ENCODE measurements at places on chromosomes 1 and 21. TPM values are rescaled to one million over a fixed set of nuclear protein-coding genes. Genes with fewer than 3 reads are reported as not detected.

Gene AMY1B
- 1.9 TPM for total RNA-seq

- no peaks in the 10 kb centered on the region for H3K4me1 ChIP-seq
- no peak overlapping the region for H3K27ac ChIP-seq
- no peak overlapping the region for H3K4me3 ChIP-seq
- peaks cover 9% of the 10 kb centered on the region for H3K36me3 ChIP-seq
- DNase-seq = peak; percentile 47
- H3K27me3 ChIP-seq = no peaks in the 10 kb centered on the region
Observed at GRCh38 chr1:40774266-40774998, 9.2 kb upstream of the KCNQ4 start.

DNA sequence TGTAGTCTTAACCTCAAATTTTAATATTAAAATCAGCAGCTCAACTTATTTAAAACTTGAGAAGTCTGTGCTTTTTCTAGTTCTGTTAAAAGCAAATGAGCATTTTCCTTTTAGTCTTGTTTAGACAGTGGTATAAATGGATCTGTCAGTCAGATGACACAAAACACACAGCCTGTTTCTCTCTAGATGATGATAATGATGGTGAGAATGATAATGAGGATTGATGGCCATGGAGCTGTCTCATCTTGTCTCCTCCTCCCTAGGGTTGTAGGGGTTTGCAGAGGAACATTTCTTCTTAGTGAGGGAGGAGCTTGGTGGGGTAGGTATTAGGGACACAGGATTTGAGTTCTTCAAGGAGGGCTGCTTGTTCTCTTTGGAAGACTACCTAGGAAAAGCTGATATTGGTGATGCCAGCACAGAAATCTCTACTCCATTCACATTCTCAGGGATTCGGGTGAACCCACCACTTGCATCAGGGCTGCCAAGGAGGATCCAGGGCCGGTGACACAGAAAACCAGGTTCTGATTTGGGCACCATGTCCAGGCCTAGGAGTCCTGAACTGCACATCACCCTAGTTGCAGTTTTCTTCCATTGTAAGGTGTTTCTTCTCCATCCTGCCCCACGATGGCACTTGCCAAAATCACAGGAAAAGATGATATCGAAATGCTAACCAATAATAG, 147.6 kb downstream of the RHOU start:
- DNase-seq = no peak
- no peak overlapping the region for H3K27ac ChIP-seq

GRCh38 chr1:208820580-208821212, 576.5 kb upstream of the PLXNA2 start:
- no peaks in the 10 kb centered on the region for H3K4me1 ChIP-seq
- no peak for DNase-seq
- no peak overlapping the region for H3K27ac ChIP-seq
- no peaks in the 10 kb centered on the region for H3K36me3 ChIP-seq
- no peak overlapping the region for H3K4me3 ChIP-seq

DNA sequence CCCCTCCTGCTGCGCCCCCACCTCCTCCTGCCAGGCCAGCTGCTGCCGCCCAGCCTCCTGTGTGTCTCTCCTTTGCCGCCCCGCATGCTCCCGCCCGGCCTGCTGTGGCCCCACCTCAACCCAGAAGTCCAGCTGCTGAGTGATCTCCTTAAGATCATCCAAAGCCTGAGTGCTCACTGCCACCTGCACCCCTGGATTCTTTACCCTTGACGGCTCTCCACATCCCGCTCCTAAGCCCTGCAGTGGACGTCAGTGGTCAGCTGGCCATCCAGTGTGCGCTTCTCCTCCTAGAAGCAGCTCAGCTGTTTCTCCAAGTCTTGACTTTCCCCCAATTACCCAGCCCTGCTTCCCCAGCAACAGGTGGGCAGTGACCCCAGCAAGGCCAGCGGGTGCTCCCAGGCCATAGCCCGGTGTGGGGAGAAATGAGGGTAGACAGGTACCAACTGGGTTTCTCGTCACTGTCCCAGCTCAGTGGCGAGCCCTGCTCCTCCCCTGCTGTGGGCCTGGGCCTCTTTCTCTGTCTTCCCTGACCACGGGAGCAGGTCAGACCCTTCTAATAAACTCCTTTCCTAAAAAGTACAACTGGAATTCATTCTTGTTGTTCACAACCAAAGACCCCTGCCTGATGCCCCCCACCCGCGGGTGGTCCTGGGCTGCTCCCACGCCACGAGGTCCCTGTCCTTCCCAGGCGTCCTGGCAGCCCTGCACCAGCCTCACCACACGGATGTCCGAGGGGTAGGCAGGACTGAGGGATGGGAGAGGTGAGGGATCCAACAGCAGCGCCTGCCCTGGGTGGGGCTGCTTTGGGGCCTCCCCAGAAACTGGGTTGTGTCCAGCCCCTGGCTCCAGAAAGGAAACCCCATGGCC, 1.4 kb downstream of the KRTAP10-7 start:
- no peaks in the 10 kb centered on the region for H3K36me3 ChIP-seq
- H3K4me3 ChIP-seq = no peak overlapping the region
- peaks cover 4% of the 10 kb centered on the region for H3K27me3 ChIP-seq

DNA sequence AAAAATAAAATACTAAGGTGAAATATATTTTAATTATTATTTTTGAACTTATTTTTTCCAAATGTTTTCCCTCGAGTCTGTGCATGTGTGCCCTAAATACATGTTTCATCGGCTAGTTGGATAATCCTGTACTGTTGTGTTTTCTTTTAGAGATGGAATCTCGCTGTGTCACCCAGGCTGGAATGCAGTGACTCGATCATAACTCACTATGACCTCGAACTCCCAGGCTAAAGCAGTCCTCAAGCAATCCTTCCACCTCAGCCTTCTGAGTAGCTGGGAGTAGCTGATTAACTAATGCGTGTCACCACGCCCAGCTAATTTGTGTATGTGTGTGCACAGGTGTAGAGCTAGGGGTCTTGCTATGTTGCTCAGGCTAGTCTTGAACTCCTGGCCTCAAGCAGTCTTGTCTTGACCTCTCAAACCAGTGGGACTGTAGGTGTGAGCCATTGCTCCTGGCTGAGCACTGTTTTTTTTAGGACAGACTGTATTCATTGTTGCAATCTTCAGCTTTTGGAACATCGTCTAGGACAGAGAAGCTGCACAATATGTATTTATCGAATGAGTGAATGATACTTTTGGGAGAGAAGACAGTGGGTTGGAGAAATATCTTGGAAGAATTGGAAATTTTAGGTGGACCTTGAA, 4.8 kb upstream of the TMCO1 start:
- H3K36me3 ChIP-seq = no peaks in the 10 kb centered on the region
- peaks cover 3% of the 10 kb centered on the region for H3K4me1 ChIP-seq
- no peaks in the 10 kb centered on the region for H3K27me3 ChIP-seq
- DNase-seq = no peak
- no peak overlapping the region for H3K4me3 ChIP-seq
- no peak overlapping the region for H3K27ac ChIP-seq

Gene SDF4
- total RNA-seq = 177 TPM

Gene CD101
- total RNA-seq = 1.1 TPM

DNA sequence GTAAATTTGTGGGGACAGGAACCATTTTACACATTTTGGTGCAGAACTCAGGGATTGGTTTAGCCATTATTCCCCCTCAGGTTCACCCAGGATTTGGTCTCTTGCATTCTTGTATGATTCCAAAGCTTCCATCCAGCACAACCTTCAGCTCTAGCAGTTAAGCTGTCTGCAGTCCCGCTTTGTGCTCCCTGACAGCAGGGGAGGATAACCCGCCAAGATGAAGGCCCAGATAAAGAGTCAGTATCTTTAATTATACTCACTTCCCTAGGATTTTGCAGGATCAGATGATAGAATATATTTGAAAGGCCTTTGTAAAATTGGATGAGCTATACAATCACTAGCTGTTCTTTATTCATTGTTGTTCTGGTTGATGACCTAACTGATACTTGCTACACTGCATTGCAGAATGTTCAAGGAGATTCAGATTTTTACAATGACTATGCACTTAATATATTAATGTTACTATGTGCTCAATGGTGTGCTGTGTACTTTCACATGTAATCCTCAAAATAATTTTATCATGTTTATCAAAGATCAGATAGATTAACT, 49.8 kb downstream of the SLC16A1 start:
- H3K27me3 ChIP-seq = no peaks in the 10 kb centered on the region
- H3K36me3 ChIP-seq = no peaks in the 10 kb centered on the region
- DNase-seq = no peak
- no peaks in the 10 kb centered on the region for H3K4me1 ChIP-seq
- H3K4me3 ChIP-seq = no peak overlapping the region

DNA sequence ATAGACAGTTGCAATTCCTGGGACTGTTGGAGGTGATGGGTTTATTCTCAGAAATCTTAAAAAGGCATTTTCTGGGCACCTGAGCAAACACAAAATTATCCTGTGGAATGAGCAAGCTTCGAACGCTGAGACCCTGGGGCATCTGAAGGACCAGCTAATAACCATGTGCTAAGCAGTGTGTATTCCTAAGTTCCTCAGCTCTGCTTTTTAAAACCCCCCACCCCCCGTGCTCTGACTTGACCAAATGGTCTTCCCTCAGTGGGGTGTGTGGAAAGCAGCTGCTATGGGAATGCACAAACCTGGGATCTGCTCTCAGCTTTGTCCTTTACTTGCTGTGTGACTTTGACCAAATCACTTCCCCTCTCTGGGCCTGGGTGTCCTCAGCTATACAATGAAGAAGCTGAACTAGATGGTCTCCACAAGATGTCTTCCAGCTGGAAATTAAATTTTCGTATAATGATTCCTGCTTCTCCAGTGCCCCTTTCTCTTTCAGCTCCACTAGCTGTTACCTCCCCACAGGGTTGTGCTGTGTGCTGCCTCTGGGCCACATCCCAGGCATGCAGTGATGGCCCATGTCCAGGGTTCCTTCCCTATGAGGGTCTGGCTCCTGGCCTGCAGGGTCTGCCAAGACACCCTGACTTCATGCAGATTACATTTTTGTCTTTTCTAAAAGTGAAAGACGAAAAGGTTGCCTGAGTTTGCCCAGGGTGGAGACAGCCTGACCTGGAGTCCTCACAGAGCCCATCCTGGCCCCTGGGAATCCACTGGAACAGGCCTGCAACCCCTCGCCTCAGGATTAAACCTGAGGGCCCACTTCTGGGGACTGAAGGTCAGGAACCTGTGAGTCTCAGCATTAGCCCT, 14.9 kb upstream of the CD247 start:
- H3K4me1 ChIP-seq = no peaks in the 10 kb centered on the region
- H3K27ac ChIP-seq = no peak overlapping the region
- DNase-seq = no peak
- no peaks in the 10 kb centered on the region for H3K36me3 ChIP-seq
- H3K27me3 ChIP-seq = no peaks in the 10 kb centered on the region
- no peak overlapping the region for H3K4me3 ChIP-seq

- H3K4me3 ChIP-seq = no peak overlapping the region
- no peaks in the 10 kb centered on the region for H3K4me1 ChIP-seq
- no peaks in the 10 kb centered on the region for H3K27me3 ChIP-seq
- H3K27ac ChIP-seq = no peak overlapping the region
- no peak for DNase-seq
Observed at GRCh38 chr1:112257043-112257835, 138.8 kb upstream of the CTTNBP2NL start.

Gene PLPP3
- 107 TPM for total RNA-seq

DNA sequence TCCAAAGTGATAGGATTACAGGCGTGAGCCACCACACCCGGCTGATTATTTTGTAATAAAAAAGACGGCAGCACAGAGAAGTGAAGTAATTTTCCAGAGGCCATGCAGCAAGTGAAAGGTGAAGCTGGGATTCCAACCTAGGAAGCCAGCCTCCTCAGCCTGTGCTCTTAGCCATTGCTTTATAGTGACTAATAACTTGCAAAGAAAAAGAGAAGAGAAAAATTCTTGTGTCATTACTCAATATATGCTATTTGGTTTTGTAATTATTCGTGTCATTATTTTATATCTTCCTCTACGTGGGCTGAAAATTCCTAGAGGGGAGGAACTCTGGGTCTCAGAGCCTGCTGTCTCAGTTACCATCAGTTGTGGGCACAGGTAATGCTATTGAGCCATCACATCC, 1.6 kb upstream of the IER5 start:
- H3K4me3 ChIP-seq = no peak overlapping the region
- H3K4me1 ChIP-seq = no peaks in the 10 kb centered on the region
- no peaks in the 10 kb centered on the region for H3K36me3 ChIP-seq
- no peak overlapping the region for H3K27ac ChIP-seq
- no peak for DNase-seq

Data from prostate gland (tissue), 2 donors.